ENCODE measurements at places on chromosomes 2 and 18. TPM values are rescaled to one million over a fixed set of nuclear protein-coding genes. Genes with fewer than 3 reads are reported as not detected.

GRCh38 chr2:122500316-122501105, 745.1 kb downstream of the TSN start:
- DNase-seq: no peak
- no peak overlapping the region for H3K27ac ChIP-seq
- H3K36me3 ChIP-seq: no peaks in the 10 kb centered on the region
- no peak overlapping the region for H3K4me3 ChIP-seq

DNA sequence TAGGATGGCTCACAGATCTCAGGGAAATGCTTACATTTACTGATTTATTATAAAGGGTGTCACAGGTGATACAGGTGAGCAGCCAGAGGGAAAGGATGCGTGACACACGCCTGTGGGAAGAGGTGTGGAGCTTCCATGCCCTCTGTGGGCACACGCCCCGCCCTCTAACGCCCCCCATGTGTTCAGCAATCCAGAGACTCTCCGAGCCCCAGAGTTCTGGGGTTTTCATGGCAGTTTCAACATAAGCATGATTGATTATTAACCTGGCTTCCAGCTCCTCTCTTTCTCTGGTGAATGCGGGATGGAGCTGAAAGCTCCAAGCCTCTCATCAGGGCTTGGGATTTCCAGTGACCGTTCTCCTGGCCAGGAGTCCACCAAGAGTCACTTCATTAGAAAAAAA, 34.3 kb upstream of the ODC1 start:
- no peaks in the 10 kb centered on the region for H3K36me3 ChIP-seq
- H3K27me3 ChIP-seq: peaks cover 34% of the 10 kb centered on the region
- no peak for DNase-seq
- no peak overlapping the region for H3K27ac ChIP-seq
- peaks cover 8% of the 10 kb centered on the region for H3K4me1 ChIP-seq

The RASGRP3 gene
- 3.6 TPM for total RNA-seq

The MRPL44 gene
- 26.7 TPM for total RNA-seq

The SERPINB13 gene
- not detected for total RNA-seq

The ASB18 gene
- total RNA-seq: not detected

- peaks cover 16% of the 10 kb centered on the region for H3K36me3 ChIP-seq
- no peak overlapping the region for H3K27ac ChIP-seq
- DNase-seq: no peak
Observed at GRCh38 chr18:75154997-75155396, 53.9 kb downstream of the PTGR3 start.

The RESP18 gene
- total RNA-seq: not detected

DNA sequence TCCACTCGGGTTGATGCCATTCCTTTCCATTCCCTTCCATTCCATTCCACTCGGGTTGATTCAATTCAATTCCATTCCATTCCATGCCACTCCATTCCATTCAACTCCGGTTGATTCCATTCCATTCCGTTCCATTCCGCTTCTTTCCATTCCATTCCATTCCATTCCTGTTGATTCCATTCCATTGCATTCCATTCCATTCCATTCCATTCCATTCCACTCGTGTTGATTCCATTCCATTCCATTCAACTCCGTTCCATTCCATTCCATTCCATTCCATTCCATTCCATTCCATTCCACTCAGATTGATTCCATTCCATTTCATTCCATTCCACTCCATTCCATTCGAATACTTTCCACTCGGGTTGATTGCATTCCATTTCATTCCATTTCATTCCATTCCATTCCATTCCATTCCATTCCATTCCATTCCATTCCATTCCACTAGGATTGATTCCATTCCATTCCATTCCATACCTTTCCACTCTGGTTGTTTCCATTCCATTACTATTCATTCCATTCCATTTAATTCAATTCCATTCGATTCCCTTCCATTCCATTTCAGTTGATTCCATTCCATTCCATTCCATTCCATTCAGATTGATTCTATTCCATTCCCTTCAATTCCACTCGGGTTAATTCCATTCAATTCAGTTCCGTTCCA, 1141.8 kb downstream of the RPIA start:
- H3K27me3 ChIP-seq: no peaks in the 10 kb centered on the region
- H3K27ac ChIP-seq: no peak overlapping the region
- peaks cover 17% of the 10 kb centered on the region for H3K36me3 ChIP-seq
- DNase-seq: peak; percentile 12
- no peak overlapping the region for H3K4me3 ChIP-seq
- H3K4me1 ChIP-seq: no peaks in the 10 kb centered on the region

All from HFFc6 (cell line).